ENCODE measurements at places on chromosomes 3 and 15.

DNA sequence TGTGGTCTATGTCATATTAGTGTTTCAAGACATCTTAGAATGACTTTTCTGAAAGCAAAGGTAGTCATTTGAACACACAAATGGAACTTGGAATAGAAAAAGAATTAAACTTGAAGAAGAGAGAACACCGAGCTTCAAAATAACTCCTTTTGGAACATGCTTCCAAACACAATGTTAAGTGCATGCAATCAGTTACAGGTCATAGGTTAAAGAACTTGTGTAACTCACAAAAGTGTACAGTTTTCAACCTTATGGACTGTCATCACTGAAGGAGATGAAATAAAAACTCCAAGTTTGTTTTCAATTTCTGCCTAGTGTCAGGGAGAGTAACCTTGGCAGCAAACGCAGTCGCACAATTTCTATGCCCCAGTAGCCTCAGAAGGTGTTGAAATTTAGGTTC lies 192.9 kb upstream of the NECTIN3 start:
- no peak for DNase-seq

DNA sequence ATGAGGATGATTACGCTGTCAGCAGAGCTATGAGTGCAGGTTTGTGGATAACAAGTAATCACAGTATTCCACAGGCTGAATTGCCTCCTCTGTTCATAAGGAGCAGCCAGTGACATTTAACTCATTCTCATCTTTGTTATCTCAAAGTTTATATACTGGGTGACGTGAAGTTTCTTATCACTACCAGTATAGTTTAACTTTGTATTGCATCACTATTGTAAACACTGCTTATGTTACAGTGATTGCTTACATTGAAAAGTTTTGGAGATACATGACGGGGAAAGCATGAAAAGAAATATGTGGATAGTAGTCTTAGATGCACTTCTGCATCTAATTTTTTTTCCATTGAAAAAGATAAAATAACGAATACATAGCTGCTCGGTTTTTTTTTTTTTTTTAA lies 429.7 kb downstream of the VGLL3 start:
- no peak for DNase-seq

DNA sequence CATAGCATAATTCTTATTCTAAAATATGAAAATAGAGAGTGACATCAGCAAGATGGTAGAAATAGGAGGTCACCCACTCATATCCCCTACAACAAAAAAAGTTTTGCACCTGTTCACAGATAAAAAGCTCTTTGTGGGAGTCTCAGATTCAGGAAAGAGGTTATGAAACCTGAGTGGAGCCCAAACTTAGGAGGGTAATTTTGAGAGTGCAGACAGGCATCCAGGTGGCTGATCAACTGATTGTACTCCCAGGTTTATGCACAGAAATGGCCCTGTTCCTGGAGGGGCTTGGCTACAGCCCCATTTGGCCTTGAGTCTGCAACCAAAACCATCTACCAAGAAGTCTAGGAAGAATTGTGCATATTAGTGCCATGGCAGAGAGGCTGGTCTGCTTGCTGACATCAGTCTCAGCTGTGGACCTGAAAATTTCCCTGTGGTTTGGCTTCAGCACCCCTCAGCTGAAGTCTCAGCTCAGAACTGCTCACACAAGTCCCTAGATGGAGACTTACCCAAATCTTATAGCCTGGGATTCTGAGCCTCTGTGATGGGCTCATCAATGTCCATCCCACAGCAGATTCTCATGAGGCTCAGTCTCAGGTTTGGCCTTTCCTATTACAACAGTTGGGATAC lies 291.6 kb downstream of the IL20RB start:
- no peak for DNase-seq

- no peak for DNase-seq
Measured at GRCh38 chr3:105235221-105235620, 131.5 kb upstream of the ALCAM start.

DNA sequence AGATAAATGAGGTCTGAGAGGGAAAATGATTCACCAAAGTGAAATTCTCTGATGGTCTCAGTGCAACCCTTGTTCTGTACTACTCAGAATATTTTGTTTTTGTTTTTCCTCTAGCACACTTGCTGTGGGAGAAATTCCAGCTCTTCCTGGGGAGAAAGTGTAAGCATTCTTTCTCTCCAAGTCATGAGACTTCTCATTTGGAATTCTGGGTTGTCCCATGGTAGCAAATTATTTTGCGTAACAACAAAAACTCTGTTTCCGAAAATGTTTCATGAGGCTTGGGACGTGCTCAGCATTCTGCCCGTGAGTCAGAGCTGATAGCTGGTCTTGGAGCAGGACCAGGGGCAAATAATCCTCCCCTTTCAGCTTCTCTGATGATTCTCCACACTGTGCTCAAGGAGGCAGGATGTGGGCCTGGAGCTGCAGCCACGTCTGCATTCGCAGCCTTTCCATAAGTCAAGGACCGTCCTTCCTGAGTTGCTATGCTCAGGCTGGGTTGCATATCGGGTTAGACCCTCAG lies 70.3 kb downstream of the SENP2 start:
- no peak for DNase-seq

DNA sequence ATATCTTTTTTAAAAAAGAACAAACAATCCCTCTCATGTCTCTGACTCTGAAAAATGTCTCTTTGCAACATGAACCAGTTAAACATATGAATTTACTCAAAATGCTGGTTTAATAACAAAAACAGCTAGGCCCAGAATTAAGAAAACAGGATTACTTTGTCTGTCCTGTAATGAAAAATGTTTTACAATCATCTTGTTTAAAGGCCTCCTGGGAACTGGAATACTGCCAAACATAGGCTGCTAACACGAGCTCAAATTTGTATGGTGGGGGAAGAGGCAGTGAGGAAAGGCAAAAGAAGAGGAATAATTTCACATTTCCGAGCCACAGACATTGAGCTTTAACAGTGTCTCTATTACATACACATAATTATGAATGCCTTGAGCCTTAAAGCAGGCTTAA lies 61.7 kb upstream of the PPIB start:
- DNase-seq = no peak

DNA sequence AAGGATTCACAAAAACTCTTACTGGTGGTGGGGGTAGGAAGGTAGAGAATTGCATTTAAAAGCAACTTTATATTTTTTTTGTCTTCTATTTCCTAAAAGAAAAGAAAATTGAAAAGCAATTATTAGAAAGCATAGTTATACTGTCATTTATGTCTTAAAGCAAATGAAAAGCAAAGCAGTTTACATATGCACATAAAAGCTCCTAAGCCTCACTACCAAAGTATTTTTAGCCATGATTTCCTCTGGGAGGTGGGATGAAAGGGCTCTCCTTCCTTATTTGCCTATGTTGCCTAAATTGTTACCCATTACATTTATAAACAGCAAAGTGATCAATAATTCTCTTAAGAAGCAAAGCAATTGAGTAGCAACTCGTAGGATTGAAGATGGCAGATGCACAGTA lies 7.0 kb downstream of the ZNF445 start:
- no peak for DNase-seq

DNA sequence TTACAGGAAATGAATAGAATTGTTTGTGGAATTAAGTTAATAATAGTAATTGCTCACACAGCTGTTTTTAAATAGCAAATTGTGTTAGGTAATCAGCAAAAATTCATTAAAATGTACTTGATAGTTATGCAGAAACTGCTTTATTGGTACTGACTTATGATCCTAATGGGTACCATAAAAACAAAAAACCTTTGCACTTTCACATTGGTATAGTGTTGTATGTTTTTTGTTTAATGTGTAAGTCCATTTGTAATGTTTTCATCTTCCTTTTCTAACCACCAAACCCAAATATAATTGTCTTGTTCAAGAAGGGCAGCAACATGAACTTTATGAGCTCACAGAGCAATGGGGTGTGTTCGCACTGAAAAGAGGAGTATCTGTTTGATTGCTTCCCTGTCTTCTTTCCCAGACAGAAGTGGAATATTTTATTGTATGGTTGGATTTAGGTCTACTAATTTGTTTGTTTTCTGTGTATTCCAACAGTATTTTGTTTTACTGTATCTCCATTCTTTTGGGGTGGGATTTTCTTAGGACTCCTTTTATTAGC lies 135.8 kb downstream of the TCF12 start:
- DNase-seq = no peak

DNA sequence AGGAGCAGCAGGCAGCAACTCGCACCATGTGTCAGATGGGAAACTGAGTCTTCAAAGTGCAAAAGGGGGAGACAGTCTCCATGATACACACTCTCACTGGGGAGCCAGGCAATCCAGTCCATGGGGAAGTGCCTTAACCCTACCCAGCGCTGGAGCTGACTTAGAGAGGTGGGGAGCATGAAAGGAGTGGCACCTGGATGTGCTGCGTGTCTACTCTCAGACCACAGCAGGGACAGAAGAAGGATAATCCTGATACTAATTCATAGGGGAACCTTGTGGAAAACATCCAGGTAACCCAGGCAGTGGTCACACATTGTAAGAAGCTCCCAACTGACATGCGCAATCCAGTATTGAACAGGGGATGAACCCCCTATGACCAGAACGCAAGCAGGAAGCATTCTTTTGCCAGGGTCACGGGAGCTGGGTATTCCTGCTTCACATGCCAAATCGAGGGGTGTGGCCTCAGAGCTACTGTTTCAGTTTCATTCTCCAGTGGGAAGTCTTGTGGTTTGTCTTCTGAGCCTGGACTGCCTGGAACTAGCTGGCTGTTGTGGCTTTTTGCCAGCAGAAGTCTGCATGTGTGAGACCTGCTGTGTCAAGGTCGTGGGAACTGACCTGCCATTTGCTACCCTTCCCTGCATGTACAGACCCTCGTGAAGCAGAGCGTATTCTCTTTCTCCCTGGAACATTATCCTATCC lies 367.6 kb upstream of the NDN start:
- DNase-seq = no peak

DNA sequence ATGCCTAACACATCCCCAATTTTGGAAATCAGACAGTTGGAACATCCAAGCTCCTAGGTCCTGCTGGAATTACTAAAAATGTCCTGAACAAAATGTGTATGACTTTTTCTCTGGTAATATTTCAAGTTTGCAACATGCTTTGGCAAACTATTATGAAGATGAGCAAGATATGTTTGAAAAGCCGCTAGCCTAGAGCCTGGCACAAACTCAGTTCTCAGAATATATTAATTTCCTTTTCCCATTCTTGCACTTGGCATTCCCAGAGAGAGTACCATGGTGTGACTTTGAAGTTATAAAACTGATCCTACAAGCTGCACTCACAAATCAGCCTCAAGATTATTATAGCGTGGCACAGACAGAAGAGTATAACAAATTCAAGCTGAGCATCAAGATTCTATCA lies 1031.1 kb downstream of the NTRK3 start:
- no peak for DNase-seq

GRCh38 chr3:170387950-170388349 lies 30.4 kb downstream of the SKIL start:
- no peak for DNase-seq

- DNase-seq = no peak
Measured at GRCh38 chr3:159340877-159341500, 539.1 kb downstream of the MFSD1 start.

DNA sequence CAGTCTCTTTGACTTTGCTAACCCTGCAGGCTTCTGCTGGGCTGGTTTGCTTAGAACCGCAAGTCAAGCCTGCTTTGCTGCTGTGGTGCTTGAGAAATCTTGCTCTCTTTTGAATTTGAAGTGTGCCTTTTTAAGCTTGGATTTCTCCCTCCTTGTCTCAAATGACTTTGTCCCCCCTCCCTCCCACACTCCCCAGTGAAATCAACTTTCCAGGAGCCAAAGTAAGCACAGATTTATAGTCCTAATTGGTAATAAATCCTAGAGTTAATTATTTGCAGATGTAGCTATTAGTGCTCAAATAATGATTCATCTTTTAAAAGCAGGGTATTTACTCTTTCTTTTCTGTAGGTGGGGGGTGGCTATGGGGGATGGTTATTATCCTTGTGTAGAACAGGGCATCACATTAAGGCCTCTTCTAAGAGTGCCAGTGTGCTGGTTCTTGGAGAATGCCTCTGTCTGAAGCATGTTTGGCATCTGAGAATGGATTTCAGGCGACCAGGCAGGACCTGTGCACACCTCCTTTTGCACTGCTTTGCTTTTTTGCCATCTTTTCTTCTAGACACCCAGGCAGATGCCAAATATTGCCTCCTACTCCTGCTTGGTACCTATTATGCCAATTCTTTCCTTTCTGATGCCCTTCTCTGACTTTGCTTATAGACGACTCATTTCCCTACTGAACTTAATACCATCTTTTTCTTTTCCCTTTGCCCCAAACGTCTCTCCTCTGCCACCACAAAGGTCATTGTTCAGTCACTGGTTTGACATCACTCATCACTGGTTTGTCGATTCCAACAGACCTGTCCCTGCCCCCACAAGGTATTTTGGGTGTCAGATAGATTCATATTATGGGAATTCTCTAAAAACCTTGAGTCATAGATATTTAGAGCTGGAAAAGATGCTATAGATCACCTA lies 50.7 kb downstream of the CLDN11 start:
- no peak for DNase-seq

DNA sequence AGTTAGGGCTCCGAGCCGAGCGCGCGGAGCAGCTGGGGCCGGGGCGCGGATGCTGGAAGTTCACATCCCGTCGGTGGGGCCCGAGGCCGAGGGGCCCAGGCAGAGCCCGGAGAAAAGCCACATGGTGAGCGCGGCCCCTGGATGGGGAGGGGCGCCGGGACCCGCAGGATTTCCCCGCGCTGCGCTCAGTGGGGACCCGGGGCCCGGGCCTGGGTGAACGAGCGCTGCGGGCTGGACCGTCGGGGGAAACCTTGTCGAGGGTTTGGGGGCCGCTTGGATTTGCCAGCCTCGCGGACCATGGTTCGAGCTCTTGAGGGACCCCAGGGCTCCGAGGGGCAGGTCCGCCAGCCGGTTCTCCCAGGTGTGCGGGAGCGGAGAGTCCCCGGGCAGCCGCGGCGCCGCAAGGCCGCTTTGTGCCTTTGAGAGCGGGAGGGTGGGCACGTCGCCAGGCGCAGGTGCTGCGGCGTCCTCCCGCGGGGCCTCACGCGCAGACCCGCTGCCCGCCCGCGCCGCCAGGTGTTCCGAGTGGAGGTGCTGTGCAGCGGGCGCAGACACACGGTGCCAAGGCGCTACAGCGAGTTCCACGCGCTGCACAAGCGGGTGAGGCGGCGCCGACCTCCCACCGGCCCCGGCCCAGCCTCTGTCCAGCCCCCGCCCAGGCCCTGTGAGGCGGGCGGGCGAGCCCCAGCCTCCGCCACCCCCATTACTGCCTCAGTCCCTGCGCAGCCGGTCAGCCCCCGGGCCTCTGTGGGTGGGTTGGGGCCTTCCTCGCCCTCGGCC lies at the start of gene SNX22:
SNX22 (plus strand) TSS at position 5 of the 780 bp plus-strand sequence; CDS start at position 50, 45 bp downstream.
- DNase-seq = no peak

DNA sequence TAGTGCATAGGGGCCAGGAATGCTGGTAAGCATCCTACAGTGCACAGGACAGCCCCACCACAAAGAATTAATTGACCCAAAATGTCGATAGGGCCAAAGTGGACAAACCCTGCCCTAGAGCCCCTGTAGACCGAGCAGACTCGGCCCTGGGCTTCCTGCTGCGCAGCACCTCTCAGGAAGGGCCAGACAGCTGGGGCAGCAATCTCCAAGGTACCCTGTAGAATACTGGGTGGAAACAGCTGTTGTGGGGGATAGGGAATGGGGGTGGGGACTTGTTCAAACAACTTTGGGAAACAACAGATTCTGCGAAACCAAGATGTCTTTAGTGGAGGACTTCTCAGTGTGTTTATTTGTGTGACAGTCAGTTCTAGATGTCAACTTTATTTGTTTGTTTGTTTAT lies 67.1 kb downstream of the MRPL46 start:
- no peak for DNase-seq

GRCh38 chr3:14289590-14290461 lies 111.2 kb downstream of the LSM3 start:
- DNase-seq = no peak

- no peak for DNase-seq
Measured at GRCh38 chr15:27655056-27655455, 444.1 kb downstream of the OCA2 start.

- peak; percentile 76 for DNase-seq
Measured at GRCh38 chr3:9500108-9501050, 53.2 kb downstream of the LHFPL4 start.

Data from GM20000 (cell line).